ENCODE measurements at places on chromosomes 3 and 15.

GRCh38 chr15:99961011-99961441 lies 227.8 kb upstream of the LYSMD4 start:
- no peak for DNase-seq

GRCh38 chr15:53716909-53717876 lies 42.3 kb downstream of the WDR72 start:
- DNase-seq, result no peak

- DNase-seq, result no peak
Measured at GRCh38 chr3:36172699-36173098, 207.6 kb upstream of the STAC start.

GRCh38 chr15:37880009-37880834 lies 54.2 kb upstream of the TMCO5A start:
- no peak for DNase-seq

DNA sequence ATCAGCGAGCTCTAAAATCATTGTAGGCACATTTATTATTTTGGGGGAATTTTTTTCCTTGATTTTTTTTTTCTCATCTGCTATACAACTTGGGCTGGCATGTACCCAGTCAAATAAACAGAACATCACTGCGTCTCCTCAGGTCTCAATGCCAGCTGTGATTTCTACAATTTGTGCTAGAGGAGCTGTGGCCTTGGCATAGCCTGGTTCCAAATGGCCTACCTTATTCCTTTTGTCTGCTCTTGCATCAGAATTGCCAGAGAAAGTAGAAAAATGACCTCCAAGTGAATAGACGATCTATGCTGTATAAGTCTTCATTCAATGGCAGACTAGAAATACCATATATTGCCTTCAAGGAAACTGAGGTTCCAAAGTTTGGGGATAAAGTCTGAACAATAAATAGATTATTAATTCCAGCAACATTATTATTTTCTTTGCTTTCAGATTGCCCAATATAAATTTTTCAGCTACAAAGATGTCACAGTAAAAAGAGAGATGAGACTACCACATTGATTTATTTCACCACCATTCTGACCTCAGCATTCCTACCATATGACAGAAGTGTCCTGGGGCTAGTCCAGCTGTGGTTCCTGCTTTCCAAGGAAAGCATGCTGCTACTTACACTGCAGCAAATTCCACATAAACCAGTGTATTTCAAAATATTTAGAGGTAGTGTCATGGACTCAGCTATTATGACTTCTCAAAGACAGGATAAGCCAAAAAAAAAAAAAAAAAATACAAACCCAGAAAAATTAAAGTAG lies 493.9 kb upstream of the ZNF385D start:
- no peak for DNase-seq

DNA sequence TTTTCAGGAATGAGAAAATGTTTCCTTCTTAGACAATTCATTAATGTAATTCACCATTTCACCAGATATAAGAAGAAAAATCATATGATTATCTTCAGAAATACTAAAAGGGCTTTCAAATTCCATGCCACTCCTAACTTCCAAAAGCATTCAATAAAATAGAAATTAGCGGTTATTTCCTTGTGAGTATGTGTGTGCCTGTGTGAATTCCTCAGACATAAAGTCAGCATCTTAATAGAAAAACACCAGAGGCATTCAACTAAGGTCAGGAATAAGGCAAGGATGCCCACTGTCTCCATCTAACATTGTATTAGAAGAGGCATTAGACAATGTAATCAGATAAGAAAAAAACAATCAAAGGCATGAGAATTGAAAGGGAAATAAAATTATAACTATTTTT lies 88.4 kb downstream of the PLCH1 start:
- DNase-seq, result no peak

DNA sequence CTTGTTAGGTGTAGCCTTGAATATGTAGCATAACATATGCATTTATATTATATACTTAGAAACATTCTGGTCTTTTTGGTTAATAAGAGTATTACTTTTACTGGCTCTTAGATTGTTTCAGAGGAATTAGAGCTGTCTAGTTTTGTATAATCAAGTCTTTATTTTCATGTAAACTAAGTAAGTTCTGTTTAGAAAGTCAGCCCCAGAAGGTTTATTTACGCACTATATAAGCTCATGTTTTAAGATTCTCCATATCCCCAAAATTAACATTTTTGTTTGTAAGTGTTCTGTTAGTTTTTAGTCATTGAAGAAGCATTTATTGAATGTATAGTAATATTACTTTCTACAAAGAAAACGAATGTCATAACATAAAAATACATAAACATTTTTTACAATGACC lies 158.1 kb downstream of the HCN4 start:
- DNase-seq, result no peak

DNA sequence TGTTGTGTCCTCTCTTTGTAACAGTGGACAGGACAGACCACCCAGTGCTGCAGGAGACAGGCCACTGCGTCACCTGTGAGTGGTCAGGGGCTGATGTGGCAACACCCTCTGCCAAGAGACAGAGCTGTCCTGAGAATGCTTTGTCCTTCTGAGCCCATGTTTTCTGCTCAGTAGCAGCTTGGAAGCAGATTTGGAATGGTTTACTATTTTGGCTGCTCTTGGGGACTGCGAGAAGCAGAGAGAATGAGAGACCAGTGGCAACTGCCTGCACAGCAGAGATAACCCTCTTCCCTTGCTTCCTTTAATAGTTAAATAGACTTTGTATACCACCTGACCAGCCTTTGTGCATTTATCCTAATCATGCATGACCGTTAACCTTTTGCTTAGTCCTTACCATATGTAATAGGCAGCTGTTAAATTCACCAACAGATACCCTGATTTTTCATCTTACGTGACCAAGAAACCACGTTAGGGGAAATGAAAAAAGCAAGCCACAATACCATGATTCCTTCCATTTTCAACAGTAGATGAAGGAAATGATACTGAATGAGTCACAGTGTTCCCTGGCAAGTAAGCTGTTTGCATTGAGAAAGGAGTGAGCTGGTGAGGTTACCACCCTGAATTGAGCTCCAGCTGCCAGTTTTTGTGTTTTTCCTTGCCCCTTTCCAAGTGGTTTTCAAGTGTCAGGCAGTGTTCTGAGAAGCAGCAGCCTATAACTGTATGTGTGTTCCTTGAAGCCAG lies 35.5 kb downstream of the B3GALNT1 start:
- peak; percentile 53 for DNase-seq

DNA sequence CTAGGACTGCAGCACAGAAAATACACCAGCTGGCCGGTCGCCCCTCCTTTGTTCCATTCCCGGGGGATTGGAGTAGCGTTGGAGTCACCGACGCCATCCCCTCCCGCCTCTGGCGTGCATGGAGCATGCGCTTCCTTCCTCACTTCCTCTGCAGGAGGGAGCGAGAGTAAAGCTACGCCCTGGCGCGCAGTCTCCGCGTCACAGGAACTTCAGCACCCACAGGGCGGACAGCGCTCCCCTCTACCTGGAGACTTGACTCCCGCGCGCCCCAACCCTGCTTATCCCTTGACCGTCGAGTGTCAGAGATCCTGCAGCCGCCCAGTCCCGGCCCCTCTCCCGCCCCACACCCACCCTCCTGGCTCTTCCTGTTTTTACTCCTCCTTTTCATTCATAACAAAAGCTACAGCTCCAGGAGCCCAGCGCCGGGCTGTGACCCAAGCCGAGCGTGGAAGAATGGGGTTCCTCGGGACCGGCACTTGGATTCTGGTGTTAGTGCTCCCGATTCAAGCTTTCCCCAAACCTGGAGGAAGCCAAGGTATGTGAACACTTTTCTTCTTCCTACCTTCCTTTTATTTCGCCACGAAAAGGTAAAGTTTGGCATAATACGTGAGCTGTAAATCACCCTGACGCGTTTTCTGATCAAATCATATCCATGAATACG lies at the start of gene SCG3:
Gene SCG3 (plus strand): TSS at position 201 of the 661 bp plus-strand sequence. CDS start 253 bp downstream, at position 454.
- peak; percentile 38 for DNase-seq

DNA sequence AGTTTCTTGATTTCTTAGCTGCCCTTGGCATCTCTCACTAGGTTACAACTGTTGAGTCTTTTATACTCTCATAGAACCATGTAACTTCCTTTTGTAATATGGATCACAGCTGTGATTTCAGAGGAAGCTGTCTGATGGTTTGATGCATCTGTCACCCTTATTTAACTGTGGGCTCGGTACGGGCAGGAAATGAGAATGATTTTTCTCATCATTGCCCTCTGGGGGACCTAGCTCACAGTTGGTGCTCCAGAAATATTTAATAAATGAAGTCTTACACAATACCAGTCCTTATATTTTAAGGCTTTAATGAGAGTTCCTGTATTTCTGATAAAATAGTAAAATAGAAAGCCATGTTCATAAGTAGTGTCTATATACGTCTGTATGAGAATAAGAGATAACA lies 151.2 kb downstream of the EBLN2 start:
- no peak for DNase-seq

- DNase-seq, result no peak
Measured at GRCh38 chr15:58471348-58471747, 39.6 kb downstream of the LIPC start.

DNA sequence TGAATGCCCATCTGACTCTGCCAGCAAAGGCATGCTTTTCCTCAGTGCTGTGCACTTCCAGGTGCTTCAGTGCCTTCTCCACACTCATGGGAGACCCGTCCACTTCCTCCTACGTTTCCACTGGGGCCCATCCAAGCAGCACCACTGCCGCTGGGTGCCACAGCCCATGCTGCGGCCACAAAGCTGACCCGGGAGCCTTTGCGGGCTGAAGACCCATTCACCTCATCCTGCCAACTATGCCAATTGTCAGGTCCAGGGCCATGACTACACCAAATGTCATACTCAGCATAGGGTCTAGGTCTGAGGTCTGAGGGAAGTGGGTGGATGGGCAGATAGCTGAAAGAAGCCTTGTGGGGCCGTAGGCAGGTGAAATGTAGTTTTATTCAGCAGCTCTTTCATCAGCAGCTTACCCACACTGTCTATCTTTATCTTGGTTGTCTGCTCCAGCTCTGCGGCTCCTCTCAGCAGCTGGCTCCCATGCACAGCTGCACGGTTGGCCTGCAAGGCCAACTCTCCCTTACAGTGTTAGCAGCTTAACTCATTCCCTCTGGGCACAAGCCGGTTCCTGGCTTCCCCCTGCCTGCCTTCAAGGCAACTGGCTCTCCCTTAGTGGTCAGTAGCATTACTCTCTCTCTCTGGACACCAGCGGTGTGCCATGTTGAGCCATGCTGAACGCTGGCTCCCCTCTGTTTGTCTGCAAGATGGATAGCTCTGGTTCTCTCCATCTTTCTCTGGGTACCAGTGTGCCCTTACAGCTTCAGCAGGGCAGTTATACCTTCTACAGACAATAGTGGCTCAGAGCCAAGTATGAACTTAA lies 63.7 kb upstream of the SIAH2 start:
- no peak for DNase-seq

DNA sequence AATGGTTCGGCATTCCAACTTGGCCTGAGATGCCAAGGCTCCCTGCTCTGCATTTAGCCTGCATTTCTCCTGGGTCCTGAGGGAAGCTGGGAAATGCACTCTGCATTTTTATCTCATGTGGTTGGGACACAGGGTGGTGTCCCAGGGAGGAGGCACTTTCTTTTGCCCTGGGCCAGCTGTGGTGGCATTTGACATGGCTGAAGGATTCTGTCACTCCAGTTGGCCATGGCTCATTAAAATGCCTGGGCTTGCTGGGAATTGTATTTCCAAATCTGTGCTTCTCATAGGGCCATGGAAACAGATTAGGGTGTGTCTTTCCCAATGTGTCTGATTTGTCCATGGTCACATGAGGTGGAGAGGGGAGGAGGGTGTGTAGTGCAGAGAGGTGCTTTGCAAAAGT lies 128.3 kb upstream of the RGMA start:
- no peak for DNase-seq

- DNase-seq, result no peak
Measured at GRCh38 chr15:91975241-91975978, 121.9 kb downstream of the SLCO3A1 start.

- DNase-seq, result no peak
Measured at GRCh38 chr3:159616234-159616825, 372.3 kb upstream of the IL12A start.

GRCh38 chr3:50195501-50196252 lies 4.3 kb downstream of the GNAT1 start:
- no peak for DNase-seq

DNA sequence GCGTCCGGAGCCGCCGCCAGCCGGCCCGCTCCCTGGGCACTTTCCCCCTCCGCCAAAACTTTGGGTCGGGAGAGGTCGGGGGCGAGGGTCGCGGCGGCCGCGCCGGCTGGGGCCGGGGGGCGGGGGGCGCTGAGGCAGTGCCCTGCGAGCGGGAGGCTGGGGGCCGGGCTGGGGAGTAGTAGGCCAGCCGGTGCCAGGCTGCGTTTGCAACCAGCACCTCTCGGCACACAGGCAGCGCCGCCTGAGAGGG lies 452 bp downstream of the BBX start:
- DNase-seq, result peak; percentile 66

DNA sequence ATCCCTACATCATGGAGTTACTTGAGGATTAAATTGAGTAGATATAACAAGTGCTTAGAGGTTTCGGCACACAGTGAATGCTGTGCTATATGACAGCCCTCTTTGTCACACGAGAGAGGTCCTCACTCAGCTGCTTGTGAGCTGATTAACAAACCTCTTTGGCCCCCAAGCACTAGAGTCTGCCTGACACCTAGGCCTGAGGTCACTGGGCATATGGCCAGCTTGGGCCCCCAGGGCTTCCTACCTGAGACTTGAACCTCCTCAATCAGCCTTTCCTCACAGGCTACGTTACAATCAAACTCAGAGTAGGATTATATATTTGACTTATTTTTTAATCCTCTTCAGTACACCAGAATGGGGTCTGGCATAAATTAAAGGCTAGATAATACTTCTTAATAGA lies 88.8 kb downstream of the WDR72 start:
- DNase-seq, result no peak

DNA sequence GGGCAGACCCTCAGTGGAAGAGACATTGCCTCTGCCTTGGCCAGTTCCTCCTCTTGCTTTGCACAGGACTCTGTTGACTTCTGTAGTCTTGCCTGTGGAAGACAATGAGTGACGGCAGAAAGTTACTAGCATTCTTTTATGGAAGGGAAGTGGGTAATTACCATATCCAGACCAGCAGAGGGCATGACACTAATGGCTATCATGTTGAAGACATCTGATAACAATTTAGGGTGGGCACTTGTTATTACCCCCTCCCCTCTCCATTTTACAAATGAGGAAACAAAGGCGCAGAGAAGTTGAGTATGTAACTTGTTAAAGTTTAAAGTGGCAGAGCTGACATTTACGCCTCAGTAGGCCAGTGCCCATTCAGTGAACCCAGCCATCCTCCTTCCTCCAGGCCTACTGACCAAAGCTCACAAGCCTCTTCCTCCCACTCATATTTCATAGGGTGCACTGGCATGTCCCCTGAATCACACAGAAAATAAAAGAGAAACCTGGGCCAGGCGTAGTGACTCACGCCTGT lies 48.2 kb upstream of the FMN1 start:
- no peak for DNase-seq

DNA sequence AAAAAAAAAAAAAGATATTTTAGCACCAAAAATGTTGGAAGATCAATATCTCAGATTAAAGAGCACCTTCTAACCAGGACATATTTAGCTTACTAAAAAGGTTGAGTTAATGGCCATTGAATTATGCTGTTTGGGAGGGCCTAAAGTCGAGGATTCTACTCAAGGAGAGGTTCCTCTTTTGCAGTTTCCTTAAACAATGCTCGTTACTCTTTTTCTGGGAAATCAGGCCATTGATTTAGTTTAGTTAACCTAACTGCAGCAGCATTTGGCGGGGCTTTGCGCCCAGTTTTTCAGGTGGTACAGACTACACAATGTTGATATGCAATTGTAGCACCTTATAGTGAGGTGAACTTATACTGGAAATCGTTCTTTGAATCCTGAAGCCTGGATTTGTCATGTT lies 6.8 kb downstream of the ABHD2 start:
- DNase-seq, result no peak

GRCh38 chr3:53712817-53713388 lies 133.3 kb downstream of the CHDH start:
- no peak for DNase-seq

Measured in naive B cell (primary cell).